ENCODE measurements at places on chromosomes 12 and 14.

DNA sequence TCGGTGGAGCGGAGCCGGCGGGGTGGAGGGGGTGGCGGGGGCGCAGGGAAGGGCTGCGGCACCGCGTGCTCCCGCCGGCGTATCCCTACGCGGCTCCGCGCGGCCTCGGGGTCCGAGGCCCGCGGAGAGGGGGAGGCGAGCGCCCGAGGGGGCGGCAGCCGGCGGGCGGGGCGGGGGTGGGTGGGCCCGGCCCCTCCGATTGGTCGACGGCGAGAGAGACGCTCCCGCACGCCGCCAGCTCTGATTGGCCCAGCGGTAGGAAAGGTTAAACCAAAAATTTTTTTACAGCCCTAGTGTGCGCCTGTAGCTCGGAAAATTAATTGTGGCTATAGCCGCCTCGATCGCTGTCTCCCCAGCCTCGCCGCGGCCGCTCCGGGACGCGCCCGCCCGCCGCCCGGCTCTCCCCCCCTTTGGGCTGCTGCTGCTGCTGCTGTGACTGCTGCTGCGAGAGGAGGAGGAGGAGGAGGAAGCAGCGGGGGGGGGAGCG, at the start of gene FOXG1:
TSS of gene FOXG1 (plus strand) at position 319 of the 487 bp plus-strand sequence. CDS start 493 bp downstream, outside the sequence.
- DNase-seq: no peak

GRCh38 chr14:103578401-103579075, 15.8 kb downstream of the COA8 start:
- DNase-seq: no peak

GRCh38 chr12:62866451-62867082, 68.4 kb downstream of the PPM1H start:
- no peak for DNase-seq

- no peak for DNase-seq
Observed at GRCh38 chr12:88624911-88625310, 44.6 kb upstream of the KITLG start.

DNA sequence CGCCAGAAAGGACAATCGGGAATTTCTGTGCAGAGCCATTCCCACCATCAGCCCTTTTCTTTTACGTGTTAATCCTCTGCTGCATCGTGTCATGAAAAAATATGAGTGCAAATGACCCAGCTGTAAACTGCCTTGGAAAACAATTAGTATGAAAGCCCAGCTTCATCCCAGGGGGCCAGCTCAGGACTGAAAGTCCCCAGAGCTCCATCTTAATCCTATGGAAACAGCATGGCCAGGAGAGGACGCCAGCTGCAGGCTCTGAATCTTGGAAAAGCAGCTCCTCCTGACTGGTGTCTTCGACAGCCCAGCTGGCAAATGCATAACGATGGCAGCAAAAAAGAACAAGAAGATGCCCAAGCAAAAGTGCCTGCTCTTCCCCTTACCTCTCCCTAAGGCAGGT, 191.5 kb downstream of the NTF3 start:
- DNase-seq: no peak

DNA sequence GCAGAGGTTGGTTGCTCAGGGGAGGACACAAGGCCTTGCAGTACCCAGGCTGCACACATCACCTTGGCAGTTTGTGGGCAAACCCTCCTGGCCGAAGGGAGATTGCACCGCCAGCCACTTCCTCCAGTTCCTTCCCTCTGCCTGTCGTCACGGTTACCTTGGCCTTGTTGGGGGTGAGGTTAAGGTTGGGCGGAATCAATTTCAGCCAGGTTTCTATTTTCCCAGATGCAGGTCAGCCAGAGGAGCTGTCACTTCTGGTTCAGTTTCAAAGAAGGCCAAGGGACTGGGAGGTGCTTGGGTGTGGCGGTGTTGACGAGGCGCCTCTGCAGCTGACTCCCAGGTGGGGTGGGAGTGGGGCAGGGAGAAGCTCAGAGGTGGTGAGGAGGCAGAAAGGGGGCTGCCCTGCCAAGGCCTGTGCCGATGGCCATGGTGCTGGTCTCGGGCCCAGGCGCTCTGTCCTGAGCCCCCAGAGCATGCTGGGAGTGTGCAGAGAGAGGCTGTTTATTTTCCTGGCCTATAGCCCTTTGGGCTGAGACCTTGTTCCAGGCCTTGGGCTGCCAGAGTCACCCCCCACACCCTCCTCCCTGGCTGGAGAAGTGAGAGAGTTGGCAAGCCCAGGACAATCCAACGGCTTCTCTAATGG, 31.4 kb downstream of the JDP2 start:
- DNase-seq: no peak

GRCh38 chr14:85224241-85224640, 305.7 kb upstream of the FLRT2 start:
- no peak for DNase-seq

DNA sequence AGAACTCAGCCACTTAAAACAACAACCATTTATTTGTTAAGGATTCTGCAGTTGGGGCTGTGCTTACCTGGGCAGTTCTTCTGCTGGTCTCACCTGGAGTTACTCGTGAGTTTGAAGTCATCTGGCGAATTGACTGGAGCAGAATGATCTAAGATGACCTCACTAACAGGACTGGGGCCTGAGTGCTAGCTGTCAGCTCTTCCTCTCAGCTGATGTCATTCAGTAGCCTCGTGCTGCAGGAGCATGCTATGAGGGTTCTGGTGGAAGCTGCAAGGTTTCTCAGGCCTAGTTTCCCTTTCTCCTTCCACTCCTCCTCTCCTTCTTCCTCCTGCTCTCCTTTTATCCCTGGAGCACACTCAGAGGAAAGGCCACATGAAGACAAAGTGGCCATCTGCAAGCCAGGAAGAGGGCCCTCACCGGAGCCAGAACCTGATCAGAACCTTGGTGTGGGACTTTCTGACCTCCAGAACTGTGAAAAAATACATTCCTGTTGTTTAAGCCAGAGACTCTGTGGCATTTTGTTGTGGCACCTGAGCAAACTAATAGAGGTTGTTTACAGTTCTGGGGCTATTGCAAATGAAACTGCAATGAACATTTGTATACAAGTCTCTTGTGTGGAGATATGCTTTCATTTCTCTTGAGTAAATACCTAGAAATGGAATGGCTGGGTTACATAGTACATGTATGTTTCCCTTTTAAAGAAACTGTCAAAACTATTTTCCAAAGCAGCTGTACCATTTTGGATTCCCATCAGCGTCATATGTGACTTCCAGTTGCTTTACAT, 21.9 kb upstream of the MAP3K9 start:
- DNase-seq: no peak

- no peak for DNase-seq
Observed at GRCh38 chr14:31965735-31966598, 111.1 kb upstream of the ARHGAP5 start.

- no peak for DNase-seq
Observed at GRCh38 chr12:132393245-132393795, 63.9 kb upstream of the GALNT9 start.

DNA sequence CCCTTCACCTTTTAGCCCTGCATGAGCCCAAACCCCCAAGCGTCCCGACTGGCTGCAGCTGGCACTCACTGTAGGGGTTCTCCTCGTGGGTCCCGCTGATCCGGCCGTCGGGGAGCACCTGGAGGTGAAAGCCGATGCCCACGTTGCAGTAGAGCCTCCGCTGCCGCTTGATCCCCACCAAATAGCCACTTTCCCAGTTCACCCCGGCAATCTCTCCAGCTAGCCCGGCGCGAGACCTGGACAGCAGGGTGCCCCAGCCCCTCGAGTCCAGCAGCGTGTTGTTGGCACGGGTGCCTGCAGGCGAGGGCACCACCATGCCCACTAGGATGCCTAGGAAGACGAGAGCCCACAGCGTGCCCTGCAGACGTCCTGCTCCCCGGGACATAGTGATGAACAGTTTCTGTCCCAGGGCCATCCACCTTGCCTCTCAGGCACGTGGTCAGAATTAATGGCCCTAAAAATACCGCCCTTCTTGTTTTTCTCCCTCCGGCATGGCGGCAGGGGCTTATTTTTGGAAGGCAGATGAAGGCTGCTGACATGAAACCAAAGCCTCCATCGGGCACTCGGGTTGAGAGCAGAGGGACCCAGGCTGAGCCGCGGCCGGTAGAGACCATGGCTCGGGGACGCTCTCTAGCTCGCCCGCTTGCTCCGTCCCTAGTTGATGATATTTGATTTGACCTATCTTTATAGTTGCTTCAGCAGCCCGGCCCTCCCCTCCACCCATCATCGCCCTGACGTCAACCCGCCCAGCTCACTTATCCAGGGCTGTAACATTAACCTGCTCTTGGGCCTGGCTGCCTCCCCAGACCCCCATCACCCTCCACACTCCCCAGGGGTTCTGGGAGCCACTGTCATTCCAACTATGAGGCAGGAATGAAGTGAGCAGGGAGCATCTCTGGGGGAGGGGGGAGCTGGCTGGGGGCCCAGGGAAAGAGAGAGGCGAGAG, at the start of gene FGF6:
TSS of gene FGF6 (minus strand) at position 660 of the 946 bp plus-strand sequence. CDS start at position 415, 245 bp downstream.
- peak; percentile 59 for DNase-seq

DNA sequence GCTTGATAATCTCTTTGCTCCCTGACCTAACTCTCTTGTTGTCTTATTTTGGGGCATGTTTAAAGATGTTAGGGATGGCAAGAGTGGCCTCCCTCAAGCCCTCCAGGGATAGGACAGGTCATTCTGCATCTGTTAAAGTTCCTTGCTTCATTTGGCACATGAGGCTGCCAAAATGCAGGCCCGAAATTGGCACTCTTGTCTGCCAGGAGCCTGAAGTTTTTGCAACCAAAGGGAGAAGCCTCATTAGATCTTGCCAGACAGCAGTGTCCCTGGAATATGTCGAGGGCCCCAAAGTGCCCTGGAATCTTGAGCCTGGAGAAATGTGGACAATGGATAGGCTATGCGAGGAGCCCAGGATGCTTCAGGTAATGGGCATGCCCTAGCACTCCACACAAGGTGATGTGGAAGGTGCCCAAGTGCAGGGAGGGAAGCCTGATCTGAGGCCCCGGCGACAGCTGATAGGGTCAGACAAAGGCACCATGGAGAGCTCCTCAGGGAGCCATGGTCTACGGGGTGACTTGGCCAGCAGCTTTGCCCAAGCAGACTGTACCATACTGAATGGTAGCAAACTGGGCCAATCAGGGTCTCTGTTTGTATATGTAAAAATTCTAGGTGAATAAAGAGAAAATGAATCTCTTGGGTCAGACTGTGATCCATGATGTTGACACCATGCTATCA, 173.0 kb upstream of the WSCD2 start:
- no peak for DNase-seq

DNA sequence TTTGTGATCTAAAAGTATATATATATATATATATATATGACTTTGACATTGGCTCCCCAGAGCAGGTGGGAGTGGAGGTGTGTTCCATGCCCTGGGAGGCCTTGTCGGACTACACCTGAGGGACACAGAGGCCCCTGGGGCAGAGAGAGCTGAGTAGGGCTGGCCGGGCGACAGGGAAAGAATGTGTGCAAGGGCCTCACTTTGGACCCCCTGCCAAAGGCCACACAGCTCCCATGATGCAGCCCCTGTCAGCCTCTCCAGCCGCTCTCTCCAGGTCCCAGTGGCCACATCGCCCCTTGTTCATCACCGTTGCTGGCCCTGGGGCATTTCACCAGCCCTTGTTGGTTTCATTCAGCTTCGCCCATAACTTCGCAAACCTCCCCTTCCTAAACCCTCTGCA, 123.9 kb downstream of the BCL11B start:
- no peak for DNase-seq

GRCh38 chr12:12404297-12404696, 47.4 kb downstream of the BORCS5 start:
- DNase-seq: no peak

GRCh38 chr12:115466076-115466475, 782.1 kb upstream of the TBX3 start:
- no peak for DNase-seq

DNA sequence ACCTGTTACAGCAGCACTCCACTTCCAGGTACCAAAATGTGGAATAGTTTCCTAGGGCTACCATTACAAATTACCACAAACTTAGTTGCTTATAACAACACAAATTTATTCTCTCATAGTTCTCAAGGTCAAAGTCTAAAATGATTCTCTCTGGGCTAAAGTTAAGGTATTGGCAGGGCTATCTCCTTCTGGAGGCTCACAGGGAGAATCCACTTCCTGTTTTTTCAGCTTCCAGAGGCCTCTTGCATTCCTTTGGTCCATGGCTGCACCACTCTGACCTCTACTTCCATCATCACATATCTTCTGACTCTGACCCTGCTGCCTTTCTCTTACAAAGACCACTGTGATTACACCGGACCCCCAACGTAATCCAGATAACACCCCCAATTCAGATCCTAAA, 2.9 kb upstream of the GARIN6 start:
- DNase-seq: no peak

GRCh38 chr12:52278575-52279421, 4.4 kb downstream of the KRT86 start:
- peak; percentile 96 for DNase-seq

DNA sequence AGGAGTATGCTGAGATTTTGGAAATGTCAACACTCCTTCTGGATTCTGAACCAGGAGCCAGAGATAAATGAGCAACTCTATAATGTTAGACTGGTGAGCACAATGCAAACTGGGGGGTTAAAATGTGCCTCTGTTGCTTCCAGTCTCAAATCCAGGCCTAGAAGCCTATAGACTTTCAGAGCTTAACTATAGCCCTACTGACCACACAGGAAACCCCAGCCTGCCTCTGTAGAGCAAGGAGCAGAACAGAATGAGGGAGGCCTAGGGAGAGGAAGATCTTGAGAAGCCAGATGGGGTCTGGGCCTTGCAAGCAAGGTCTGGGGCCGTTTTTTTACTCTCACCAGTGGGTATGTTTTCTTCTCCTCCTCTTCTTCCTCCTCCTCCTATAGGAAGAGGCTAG, 225.4 kb upstream of the KITLG start:
- DNase-seq: no peak

GRCh38 chr12:52183544-52183910, 8.3 kb downstream of the KRT80 start:
- DNase-seq: no peak

DNA sequence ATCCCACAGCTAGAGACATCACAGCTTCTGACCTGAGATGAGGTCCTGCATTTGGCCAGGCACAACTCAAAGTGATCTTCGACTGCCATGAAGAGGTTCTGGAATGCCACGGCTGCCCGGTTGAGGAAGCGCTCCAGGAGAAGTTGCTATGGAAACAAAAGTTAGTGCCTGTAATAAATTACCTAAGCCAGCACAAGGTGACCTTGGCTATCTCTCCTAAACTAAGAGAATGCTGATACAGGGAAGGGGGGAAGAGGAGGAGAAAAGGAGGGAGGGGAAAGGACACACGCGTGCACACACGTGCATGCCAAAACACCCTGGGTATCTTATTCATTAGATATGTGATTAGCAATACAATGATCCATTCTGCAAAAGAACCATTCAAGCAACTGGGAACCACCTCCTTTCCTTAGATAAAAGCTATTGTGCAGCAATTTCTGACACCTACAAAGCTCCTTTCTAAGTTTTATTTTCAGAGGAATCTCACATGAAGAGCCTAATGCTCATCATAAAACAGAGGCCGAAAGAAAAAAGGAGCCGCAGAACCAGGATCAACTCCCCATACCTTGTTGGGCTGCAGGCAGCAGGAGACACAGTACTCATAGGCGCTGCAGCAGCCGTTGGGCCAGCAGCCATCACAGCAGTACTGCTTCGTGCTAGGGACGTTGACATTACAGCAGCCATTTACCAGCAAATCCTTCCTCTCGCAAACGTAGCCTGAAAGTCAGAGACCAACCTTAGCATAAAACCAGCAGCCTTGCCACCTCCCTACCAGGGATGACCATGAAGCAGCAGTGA, 17.9 kb downstream of the SPRING1 start:
- no peak for DNase-seq

Measured in lower leg skin (tissue), 4 donors.